ENCODE measurements at places on chromosomes 2 and 18.

DNA sequence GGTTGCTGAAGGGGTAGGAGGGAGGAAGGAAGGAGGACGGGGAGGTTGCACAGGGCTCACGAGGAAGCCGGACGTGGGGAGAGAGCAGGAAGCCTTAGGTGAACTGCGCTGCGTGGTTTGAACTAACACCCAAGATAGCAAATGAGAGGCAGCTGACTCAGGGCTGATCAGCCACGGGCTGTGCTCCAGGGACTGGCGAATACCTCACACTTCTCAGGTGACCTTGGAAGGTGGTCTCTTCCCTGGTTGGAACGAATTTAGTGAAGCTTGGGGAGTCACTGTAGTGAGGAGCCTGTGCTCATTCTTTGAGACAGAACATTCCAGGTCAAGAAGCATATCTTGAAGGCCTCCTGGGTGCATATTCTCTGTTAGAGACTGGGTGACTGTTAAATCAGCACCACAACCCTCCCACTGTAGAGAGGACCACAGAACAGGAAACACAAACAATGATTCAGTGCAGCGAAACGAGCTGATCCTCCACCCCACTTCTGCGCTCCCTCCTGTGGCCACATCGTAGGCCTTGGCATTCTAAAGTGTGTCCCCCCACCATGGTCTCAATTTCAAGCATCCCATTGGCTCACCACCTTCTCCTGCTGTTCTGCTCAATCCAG is 33.8 kb downstream of the TOGARAM2 start:
- peak; percentile 62 for DNase-seq

- no peak for DNase-seq
Observed at GRCh38 chr2:205032093-205032551, 486.8 kb downstream of the PARD3B start.

DNA sequence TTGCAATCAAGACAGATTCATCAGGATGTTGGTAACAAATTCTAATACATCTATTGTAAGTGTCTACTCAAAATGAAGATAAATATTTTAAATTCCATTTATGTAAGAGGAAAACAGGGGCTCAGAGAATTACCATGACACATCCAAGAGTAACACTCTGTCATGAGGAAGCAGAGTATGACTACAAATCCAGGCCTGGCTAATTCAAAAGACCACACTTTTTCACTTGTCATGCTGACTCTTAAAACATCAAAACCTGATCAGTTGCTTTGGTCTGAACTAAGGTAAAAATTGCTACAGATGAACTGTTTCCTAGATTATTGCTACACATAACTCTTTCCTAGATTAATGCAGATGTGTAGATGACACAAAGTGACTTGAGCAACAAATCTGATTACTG is 880.6 kb downstream of the TSN start:
- no peak for DNase-seq

DNA sequence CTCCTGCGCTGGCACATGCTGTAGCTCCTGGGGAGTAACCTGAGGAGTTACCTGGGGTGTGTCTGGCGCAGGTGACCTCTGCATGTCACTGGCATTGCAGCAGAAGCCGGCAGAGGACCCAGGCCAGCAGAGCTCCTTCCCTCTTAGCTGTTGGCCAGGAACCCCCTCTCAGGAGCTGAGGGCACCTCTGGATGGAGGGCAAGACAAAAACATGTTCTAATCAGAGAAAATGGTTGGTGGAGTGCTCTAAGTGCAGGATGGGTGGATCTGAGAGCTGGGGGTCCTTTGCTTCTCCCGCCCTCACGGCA is 44.9 kb upstream of the SNTG2 start:
- DNase-seq: no peak

GRCh38 chr2:43129676-43130547 is 96.5 kb downstream of the ZFP36L2 start:
- no peak for DNase-seq

DNA sequence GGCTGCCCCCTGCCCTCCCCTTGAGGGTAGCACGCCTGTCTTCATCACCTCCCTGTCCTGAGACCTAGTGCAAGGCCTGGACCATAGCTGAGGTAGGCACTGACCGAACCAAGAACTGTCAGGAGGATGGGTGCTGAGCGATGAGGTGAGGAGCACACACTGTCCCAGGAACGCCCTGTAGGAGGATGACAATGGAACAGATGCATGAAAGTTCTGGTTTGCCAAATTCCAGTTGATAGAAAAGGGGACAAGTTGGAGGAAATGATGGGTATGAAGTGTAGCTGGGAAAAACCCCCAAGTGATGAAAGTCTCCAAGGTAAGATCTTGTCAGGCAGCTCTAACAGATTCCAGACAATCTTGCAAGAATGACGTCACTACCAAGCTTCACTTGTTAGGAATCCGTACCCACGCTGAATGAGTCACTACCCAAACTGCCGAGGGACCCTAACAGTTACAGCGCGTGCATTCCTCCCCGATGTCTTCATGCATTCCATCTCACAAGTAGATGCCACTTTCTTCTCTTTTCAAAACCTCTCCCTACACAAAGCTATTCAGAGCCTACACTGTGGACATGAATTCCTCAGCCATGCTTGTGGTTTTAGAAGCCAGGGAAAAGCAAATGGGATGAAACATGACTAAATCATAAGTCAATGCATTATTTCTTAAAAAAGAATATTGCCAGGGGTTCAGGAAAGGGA is 27.6 kb downstream of the MRPL33 start:
- DNase-seq: no peak

DNA sequence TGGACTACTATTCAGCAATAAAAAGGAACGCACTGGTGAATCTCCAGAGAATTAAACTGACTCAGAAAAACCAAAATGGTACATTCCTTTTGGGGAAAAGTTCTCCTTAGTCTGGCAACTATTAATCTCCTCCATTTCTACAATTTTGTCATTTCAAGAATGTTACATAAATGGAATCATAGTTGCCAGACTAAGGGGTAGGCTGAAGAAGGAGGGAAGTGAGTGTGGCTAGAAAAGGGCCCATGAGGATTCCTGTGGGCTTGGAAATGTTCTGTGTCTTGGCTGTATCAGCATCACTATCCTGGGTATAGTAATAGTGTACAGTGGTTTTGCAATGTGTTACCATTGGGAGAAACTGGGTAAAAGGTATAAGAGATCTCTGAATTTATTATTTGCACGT is 72.4 kb downstream of the ZAP70 start:
- no peak for DNase-seq

- no peak for DNase-seq
Observed at GRCh38 chr2:70834881-70835280, 735 bp downstream of the CD207 start.

- DNase-seq: no peak
Observed at GRCh38 chr2:223460774-223461211, 141.4 kb downstream of the SCG2 start.

DNA sequence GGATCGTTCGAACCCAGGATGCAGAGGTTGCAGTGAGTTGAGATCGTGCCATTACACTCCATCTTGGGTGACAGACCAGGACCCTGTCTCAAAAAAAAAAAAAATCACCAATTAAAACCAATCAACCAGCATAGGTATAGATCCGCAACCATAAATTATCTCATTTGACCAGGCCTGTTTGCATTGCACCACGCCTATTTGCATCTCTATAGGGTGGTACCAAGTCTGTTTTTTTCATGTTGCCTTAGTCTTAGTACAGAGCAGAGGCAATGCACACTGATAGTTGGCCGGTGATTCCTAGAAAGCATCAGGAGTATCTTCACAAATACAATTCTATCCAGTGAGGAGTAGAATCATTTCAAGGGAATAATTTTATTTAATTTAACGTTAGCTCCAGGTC is 9.3 kb upstream of the NPC1 start:
- no peak for DNase-seq

- no peak for DNase-seq
Observed at GRCh38 chr2:236550290-236550689, 19.3 kb upstream of the ACKR3 start.

DNA sequence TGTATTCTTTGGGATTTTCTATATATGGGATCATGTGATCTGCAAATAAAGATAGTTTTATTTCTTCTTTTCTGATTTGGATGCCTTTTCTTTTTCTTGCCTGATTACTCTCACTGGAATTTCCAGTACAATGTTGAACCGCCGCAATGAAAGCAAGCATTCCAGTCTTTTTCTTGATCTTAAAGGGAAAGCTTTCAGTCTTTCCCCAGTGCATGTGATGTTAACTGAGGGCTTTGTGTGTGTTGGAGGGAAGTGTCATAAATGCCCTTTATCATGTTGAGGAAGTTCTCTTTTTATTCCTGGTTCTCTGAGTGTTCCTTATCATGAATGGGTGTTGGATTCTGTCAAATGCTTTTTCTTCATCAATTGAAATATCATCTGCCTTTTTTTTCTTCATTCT is 16.9 kb upstream of the CYBRD1 start:
- DNase-seq: no peak

GRCh38 chr18:67094123-67094522 is 422.4 kb downstream of the DSEL start:
- no peak for DNase-seq

DNA sequence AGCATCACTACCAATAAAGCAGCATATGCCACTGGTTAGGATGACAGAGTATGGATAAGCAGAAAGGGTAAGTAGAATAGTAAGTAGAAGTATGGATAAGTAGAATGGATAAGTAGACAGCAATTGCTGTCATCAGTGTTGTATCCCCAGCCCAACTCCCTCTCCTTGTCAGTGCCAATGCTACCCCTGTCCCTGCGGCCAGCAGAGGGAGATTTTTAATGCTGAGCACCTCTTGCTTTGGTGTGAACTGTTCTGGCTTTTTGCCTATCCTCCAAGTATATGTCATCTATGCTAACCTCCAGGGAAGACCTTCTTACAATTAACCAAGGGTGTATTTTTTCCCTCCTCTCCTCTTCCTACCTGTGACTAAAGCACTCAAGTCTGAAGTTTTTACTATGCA is 136.7 kb upstream of the SPHKAP start:
- no peak for DNase-seq

GRCh38 chr18:50008306-50008705 is 186.6 kb downstream of the MYO5B start:
- no peak for DNase-seq

DNA sequence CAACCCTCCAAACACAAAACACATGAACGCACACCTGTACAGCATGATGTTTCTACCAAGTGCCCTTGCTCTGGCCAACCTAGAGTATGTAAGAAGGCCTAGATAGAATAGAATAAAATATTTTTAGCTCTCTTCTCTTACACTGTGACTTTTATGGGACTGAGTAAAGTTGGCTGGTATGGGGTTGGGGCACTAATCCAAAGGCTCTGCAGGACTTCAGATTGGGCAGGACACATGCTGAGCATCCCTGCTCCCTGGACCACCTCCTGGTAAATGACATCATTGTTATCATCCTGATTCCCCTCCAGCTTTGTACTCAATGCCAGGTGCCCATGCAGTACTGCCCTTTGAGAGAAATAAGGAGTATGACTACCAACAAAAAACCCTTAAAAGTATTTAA is 322.2 kb downstream of the SLC8A1 start:
- no peak for DNase-seq

GRCh38 chr2:199772035-199772976 is 78.7 kb downstream of the FTCDNL1 start:
- no peak for DNase-seq

- no peak for DNase-seq
Observed at GRCh38 chr2:226847511-226847910, 11.7 kb downstream of the RHBDD1 start.

DNA sequence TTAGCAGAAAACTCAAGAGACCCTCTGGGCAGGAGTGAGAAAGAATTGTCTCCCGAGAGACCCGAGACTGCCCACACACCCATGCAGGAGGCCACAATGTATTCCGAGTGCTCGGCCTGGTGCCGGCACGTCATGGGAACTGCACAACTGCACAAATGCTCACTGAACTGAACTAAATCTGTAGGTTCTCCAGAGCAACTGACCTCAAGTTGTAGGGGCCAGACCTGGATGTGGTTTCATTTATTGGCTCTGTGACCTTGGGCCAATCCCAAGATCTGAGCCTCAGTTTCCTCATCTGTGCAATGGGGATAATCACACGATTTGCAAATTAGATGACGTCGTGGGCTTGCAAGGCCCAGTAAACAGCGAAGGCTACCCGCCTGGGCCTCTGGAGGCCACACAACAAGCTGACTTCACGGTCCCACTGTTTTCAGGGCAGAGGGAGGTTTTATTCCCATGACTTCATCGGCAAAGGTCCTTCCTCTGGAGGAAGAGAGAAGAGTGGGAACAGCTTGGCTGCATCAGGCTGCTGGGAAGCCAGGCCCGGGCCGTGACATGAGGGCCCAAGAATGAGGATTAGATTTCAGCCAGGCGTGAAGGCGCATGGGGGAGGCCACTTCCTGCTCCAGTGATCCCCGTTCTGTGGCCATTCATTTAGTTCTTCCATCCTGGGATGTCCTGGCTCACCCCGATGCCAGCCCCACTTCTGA is 3.6 kb upstream of the ERFE start:
- DNase-seq: no peak

DNA sequence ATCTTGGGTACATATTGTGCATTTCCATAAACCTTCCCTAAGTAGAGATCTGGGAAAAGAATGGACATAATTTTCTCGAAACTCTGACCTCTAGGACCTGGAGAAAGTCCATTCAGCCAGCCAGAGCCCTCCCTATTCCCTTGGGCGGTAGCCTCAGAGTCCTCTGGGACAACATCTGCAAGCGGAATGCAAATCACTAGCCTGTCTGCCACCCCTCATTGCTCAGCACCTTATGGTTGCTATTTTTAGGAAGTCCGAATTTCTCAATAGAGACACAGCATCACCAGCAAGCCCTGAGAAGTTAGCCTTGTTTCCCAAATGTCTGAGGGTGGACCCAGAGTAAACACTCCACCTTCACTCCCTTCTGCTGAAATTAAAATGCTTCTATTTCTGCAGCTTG is 17.6 kb upstream of the CD28 start:
- DNase-seq: no peak

DNA sequence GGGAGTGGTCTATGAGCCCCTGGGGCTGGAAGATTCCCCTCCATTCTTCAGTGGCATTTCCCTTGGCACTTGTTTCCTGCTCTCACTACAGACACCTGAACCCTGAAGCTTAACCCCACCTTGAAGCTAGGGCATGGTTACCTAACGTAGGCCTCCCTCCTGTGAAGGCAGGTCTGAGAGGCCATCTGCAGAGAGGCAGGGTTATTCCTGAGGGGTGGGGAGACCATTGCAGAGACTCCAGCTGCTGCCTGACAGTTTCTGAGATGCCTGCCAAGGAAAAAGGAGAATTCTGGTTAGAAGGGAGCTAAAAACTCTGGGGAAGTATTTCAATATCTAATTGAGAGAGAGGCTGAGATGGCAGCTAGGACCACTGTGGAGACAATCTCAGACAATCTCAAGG is 119.3 kb upstream of the NDUFV2 start:
- no peak for DNase-seq

DNA sequence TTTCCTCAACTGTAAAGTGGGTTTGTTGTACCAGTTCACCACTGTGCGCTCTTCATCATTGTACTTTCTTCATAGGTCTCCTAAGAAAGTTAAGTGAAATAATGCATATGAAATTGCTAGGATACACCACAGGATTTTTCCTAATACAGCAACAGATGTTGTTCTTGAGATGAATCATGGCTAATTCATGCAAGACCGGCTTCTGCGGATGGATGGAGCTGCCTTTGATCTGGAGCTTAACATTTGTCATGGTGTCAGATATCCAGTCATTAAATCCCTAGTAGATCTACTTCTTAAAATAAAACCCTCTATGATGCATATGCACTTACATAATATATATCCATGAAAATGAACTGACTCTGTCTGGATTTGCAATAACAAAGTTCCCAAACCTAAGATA is 114.1 kb downstream of the COL6A3 start:
- no peak for DNase-seq

- DNase-seq: no peak
Observed at GRCh38 chr2:70751881-70752280, 16.1 kb downstream of the ADD2 start.

GRCh38 chr2:240358821-240359397 is 76.6 kb upstream of the GPC1 start:
- DNase-seq: no peak

GRCh38 chr18:13528739-13529392 is 197.5 kb downstream of the FAM210A start:
- DNase-seq: no peak
